NCI-H460 (cell line): ENCODE measurements at places on chromosomes 11 and 22. TPM values are rescaled to one million over a fixed set of nuclear protein-coding genes. Genes with fewer than 3 reads are reported as not detected.

Gene DRICH1
- total RNA-seq, result not detected in 2 replicates

Gene KRTAP5-7
- total RNA-seq, result not detected in 2 replicates

DNA sequence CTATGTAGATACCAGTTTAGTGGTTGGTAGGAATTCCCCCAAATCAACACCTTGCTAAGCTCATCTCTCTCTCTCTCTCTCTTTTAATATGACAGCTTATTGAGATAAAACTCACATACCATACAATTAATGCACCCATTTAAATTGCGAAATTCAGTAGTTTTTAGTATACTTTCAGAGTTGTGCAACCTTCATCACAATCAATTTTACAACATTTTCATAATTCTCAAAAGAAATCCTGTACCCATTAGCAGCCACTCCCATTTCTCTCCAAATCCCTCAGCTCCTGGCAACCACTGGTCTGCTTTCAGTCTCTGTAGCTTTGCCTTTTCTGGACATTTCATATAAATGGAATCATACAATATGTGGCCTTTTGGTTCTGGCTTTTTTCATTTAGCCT lies 13.3 kb downstream of the NNMT start:
- no peak for DNase-seq

Gene OR51B2
- not detected in 2 replicates for total RNA-seq

Gene RASSF10
- not detected in 2 replicates for total RNA-seq

- DNase-seq, result no peak
Measured at GRCh38 chr11:18485913-18486528, 30.4 kb downstream of the LDHAL6A start.

DNA sequence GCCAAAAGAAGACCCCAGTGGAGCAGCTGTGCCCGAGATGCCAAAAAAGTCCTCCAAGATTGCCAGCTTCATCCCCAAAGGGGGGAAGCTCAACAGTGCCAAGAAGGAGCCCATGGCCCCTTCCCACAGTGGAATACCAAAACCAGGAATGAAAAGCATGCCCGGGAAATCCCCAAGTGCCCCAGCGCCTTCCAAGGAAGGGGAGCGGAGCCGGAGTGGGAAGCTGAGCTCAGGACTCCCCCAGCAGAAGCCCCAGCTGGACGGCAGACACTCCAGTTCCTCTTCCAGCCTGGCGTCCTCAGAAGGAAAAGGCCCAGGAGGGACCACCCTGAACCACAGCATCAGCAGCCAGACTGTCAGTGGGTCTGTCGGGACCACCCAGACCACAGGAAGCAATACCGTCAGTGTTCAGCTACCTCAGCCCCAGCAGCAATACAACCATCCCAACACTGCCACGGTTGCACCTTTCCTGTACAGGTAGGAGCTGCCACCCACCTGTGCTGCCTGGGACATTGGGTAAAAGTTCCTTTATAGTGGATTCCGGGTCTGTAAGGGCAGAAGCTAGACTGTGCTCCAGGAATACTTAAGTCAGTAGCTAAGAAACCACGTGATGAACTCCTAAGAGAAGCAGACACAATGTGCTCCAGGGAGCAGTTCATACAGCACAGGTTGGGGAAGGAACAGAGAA lies 221.3 kb downstream of the NAV2 start:
- DNase-seq, result no peak

Gene PRG3
- not detected in 2 replicates for total RNA-seq

DNA sequence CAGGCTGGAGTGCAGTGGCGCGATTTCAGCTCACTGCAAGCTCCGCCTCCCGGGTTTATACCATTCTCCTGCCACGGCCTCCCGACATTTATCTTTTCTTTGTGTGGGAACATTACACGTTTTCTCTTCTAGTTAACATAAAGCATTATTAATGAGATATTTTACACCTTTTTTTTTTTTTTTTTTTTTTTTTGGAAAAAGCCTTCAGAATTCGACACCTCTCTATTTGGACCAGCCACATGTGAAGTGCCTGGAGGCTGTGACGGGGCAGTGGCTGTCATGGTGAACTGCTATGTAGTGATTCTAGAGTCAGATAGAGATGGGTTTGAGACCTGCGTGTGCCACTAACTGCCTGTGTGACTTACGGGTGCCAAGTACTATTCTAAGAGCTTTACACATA lies 64.3 kb downstream of the SMIM38 start:
- no peak for DNase-seq

Gene DGAT2
- 1.9 and 3.9 TPM in 2 replicates for total RNA-seq

DNA sequence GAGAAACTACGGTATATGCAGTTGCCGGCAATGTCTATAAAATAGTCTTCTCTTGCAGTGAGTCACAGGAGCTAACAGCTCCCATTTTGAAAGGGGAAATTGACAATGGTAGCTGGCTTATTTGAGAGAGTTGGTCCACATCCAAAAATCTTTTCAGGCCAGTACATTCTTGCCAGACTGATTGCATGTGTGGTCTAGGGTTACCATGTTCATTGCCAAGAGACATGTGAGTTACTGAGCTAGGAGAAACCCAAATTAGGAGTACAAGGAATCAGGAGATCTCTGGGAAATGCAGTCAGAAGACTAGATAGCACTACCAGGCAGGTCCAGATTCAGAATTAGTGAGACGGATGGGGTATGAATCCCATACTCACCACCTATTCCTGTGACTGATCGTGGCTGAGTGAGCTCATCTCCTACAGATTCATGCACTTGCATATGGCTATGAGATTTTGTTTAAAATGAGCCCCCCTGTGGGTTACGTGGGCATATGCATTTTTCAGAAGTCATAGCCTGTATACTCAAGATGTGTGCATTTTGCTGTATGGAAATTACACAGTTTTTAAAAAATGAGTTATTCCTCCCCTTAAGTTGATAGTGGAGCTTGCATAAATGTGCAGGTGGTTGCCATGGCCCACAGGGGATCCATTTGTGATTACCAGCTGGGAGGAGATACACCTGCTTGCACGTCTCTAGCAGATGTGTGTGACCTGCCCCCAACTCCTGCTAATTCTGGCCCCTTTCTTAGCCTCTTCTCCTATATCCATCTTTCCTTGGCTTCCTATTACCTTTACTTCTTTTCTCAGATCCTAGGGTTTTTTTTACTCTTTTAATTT lies 102.7 kb downstream of the COMMD9 start:
- DNase-seq, result no peak

DNA sequence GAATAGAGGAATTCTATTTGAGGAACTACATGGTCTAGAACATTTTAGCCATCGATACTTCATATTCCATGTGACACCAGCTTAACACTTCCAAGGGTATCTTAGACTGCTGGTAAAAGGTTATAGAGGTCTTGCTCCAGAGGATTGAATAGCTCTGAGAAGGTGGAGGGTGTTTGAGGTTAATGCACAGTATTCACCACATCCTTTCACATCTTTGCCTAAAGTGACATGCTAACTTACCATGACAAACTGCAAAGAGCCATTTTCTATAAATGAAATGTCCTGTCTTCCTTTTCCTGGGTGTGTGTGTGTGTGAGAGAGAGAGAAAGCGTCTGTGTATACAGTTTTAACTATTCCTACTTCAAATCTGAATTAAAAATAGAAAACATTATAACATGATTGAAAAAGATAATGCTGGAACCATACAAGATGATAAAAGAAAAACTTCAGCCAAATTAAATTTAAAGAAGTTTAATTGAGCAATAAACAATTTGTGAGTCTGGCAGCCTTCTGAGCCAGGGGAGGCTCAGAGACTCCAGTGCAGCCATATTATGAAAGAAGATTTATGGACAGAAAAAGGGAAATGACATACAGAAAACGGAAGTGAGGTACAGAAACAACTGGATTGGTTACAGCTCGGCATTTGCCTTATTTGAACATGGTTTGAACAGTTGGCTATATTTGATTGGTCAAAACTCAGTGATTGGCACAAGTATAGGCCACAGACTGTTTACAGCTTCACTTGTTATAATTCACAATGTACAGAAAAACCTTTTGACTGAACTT lies 320.9 kb upstream of the CCDC179 start:
- no peak for DNase-seq

GRCh38 chr22:37520776-37521191 lies 1.6 kb upstream of the CARD10 start:
- no peak for DNase-seq

DNA sequence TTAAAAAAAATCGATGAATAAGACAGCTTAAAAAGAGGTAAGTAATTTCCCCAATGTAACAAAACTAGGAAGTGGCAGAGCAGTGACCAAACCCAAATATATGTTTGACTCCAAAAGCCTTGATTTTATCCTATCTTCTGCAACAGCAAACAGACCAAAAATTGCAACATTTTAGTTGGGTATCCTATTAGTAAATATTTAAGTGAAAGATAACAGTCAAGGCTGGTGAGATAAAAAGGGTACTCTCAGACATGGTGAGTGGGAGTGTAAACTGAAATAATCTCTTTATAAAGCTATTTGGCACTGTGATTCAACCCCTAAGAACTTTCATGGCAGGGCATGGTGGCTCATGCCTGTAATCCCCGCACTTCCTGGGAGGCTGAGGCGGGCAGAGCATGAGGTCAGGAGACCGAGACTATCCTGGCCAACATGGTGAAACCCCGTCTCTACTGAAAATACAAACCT lies 1.9 kb upstream of the RDX start:
- DNase-seq, result no peak

Gene SEPTIN5
- total RNA-seq, result 11.7 and 17.4 TPM in 2 replicates

- DNase-seq, result no peak
Measured at GRCh38 chr22:32158712-32159533, at the start of gene C22orf42. TSS of gene C22orf42 (minus strand) at chr22:32159303. CDS start at chr22:32159215, 88 bp downstream.

Gene SELENOM
- 32.0 and 36.2 TPM in 2 replicates for total RNA-seq
